ENCODE measurements at places on chromosomes 1 and 21.

GRCh38 chr1:166379447-166379846 lies 212.6 kb upstream of the FAM78B start:
- DNase-seq, result no peak

DNA sequence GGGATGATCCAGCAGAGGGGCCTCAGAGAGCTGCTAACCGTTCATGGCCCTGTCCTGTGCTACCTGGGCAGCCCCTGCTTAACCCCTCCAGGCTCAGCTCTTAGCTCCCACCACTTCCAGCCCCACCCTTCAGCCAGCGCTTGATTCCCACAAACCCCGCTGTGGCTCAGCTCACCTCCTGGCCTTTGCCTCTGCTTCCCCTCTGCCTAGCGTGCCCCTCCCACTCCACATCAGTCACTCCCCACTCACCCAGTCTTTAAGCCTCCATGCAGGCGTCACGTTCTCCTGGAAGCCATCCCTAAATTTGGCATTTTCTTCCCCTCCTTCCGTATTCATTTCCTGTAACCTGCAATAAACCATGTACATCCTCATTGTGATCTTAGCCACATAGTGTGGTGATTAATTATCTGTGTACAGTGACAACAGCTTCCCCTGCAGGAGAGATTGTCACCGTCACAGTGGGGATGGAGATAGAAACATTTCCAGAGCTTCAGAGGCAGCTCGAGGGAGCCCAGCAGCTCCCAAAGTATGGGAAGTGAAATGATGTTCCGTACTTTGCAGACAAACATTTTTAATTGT lies 65.5 kb downstream of the EPHB2 start:
- DNase-seq, result no peak

DNA sequence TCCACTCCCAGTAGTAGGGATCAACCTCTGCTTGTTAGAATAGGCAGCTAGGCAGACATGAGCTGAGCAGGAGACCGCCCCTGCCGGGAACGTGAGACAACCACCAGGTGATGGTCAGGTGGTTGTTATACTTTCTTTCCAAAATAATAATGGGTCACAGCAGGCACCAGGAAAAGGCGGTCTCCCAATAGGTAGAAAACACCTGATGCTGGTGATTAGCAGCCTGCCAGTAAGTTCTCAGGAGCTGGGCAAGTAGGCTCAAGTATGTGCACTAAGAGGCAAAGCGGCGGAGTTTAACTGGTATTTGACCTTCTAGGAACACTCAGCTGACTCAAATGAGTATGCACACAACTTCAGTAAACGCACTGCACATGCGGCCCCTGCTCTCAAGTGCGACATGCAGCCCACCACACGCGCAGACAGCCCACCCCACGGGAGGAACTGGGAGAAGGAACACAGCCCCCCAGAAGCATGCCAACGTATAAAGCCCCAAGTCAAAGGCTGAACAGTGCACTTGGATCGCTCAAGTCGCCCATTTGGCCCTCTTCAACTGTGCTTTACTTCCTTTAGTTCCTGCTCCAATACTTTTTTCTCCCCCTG lies 80.0 kb downstream of the DESI2 start:
- DNase-seq, result no peak

DNA sequence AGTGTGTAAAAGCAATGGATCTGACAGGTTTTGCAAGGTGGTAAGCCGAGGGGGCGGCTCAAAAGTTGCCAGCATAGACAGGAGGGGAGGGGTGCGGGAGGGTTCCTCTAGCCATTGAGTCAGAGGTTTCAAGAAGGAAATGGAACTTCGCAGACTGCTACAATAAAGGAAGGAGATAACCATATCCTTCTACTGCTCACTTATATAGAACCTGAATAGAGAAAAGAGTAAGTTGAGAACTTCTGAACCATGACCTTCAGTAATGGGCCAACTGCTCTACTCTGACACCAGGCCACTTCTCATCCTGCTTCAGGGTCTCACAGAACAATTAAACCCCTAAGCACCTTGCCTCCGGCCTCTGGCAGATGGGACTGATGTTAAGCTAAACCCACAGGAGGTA lies 26.3 kb upstream of the BCAR3 start:
- DNase-seq, result no peak

DNA sequence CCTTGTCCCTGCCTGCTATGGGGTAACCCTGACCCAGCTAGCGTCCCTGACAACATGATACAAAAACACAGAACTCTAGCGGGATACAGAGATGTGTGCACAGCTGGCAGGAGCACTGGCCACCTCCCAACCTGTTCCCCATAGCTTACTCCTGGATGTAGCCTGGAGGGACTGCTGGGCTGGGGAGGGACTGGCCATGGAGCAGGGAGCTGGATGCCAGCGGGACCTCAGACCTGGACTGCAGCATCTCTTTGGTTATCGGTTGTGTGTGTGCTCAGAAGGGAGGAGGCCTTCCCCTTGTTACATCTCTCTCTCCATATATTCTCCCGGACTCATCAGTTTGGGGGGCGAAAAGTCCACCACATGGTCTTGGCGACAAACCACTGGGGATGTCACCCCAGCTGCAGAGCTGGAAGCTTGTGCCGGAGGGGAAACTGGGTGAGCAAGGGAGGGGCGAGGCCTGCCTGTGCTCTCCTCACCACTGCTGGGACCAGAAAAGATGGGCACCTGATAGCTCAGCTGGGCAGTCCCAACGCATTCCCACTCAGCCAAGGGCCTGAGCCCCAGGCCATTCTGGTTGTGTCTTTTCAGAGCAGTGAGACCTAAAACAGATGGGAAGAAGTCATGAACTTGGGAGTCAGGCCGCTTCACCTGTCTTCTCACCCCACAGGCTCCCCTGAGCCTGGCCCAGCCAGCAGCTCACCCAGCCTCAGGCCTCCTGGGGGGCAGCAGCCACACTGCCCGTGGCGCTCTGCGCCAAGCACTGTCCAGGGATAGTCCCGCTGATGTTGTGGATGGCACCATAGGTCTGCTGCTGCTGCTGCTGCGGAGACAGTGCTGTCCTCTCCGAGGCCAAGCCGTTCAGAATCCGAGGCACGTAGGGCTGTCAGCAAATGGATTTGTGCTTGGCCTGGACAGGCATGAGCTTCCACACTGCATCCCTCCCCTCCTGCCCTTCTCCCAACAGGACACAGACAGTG lies 35.6 kb downstream of the TMEM63A start:
- DNase-seq, result no peak

- DNase-seq, result no peak
These were observed 2.5 kb downstream of the FCRL4 start for GRCh38 chr1:157595356-157595755.

GRCh38 chr1:174995121-174995520 lies 4.6 kb upstream of the CACYBP start:
- DNase-seq, result no peak

DNA sequence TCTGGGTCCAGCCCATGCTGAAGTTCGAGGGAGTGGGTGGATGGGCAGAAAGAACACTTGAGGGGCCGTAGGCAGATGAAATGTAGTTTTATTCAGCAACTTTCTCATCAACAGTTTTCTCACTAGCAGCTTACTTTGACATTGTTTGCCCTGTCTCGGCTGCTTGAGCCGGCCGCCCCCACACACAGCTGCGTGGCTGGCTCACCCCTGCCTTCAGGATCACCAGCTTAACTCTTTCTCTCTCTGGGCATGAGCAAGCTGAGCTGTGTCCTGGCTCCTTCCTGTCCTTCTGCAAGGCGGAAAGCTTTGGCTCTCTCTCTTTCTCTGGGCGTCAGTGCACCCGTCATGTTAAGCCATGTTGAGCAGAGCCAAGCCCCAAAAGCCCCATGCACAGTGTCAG lies 104.4 kb upstream of the GNG12 start:
- DNase-seq, result no peak

- no peak for DNase-seq
These were observed 177.5 kb downstream of the SETD4 start for GRCh38 chr21:35882791-35883240.

DNA sequence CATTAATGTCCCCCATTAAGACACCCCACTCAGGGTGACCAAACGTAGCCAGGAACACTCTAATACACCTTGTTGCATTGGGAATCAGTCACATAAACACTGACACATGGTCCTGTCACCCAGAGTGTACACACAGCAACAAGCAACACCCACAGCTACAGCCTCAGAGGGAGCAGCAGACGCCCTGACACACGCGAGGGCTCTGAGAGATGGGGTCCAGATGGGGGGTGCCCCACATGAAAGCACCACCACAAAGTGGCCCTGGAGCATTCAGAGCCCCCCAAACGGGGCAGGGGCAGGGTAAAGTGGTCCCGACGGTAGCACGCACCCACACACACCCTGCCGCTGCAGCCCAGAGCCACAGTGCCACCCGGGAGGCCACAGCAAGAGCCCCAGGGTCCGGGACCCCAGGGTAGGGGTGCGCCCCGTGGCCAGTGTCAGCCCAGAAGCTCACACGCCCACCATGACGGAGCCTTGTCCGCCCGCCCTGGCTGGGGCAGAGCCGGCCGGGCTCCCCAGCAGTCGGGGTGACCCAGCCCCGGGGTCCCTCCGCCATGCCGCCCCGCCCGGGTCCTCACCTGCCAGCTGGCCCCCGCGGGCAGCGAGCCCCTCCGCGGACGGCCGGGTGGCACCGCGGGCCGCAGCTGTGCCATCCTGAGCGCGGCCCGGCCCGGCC lies 47.3 kb downstream of the RAP1GAP start:
- no peak for DNase-seq

- DNase-seq, result no peak
These were observed 96.5 kb upstream of the BTG3 start for GRCh38 chr21:17709266-17709611.

GRCh38 chr1:177710696-177711620 lies 258.9 kb downstream of the SEC16B start:
- DNase-seq, result no peak

DNA sequence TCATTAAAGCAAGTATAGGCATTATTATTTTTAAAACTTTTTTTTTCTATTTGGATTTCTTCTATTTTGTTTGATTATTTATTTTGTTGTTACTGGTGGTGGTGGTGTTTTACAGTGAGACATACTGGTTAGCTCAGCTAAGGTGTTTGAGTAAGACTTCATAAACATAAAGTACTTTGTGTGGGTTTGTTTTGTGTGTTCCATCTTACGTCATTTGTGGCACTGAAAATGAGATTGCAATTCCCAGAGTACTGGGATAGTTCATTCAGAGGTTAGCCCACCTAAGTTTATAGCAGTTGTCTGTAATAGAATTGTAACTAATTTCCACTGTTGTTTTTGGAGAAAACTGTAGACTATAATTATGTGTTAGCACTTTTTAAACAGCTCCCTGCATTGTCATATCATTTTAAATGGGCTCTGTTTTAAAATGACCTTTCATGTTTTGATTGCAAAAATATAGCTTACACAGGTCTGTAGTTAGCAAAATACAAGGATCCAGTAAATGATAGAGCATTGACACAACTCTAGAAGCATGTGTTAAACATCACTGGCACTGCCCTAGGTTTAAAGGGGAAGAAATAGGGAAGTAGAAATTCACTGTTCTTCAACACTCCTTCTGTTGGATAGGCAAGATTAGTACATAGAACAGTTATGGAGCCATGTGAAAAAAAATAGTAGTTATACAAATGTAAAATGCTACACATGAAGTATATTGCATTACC lies 171.7 kb downstream of the NFIA start:
- no peak for DNase-seq

DNA sequence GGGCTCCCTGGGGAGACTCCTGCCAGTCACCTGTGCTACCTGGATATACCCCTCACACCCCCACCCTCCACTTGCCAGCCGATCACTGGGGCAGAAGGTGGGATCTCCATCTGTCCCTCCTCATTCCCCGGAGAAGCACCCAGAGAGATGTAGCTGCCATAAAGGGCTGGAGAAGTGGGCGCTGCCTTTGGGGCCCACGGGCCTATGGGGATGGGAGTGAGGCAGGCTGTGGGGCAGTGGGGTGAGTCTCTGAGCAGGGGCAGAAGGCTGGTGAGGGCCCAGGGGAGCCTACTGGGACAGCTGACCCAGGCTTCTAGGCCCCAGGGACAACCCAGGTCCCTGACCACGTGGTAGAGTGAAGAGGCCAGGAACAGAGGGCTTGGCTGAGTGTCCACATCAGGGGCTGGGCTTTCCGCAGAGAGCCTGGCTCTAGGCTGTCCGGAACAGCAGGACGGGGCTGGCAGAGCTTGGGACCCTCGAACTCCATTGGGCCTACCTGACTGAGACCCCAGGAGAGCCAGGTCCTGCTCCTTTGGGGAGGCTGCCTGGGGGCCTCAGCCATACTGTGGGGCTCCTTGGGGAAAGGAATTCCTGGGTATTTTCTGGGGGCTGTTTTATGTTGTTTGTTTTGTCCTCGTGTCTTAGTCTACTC lies 205.9 kb upstream of the VAMP3 start:
- no peak for DNase-seq

DNA sequence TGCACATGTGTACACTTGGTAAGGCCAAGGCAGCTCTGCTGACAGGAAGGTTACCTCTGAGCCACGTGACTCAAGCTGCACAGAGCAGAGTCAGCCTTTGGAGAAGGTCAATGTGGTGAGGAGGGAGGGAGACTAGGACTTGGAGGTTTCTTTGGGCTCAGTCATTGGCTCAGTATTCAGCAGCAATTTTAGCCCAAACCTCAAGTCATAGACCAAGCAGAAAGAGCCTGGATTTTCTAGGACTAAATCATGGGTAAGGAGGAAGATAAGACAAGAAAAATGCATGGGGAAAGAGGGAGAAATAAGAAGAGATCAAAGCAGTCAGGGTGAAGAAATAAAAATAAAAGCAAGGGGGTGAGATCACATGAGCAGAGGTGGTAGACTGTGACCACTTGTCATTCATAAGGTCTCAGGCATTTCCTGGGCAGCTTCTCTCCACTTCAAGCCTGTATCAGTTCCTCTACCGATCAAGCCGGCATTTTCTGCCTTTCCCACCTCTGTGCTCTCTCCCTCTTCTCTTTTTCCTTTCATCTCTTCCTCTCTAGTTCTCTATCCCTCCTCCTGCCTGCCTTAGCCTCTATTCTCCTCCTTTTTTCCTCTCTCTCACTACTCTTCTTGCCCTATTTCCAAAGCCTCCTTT lies 51.7 kb upstream of the DUSP10 start:
- DNase-seq, result no peak

GRCh38 chr1:170853302-170853701 lies 82.0 kb upstream of the MROH9 start:
- DNase-seq, result no peak

DNA sequence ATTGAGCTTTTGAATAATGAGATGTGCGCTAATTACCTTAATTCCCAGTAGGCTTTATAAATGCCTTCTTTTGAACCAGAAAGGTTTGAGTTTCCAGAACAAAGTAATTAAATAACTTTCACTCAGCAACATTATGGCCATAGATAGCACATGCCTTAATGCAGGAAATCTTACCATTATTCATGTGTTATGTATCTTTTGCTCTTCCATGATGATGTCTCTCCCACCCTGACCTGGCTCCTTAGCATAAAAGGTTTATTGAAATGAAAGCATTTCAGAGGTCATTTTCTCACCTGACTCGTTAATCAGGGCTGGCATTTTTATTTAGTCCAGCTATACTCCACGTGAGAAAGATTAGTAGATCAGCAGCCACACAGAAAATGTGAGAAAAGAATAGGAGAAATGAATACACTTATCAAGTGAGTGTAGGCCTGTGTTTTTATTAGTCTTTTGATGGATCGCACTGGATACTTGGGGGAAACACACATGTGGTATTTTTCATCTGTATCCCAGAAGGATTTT lies 180.2 kb downstream of the ATP6V1G3 start:
- no peak for DNase-seq

GRCh38 chr1:228511546-228512445 lies 24.6 kb downstream of the RNF187 start:
- DNase-seq, result no peak

All from NCI-H446 (cell line).